Stimulated activated CD4-positive, alpha-beta T cell treated with anti-CD3 and anti-CD28 coated beads, Interleukin-2, amount 100 ng/mL, for 24 hours (primary cell): ENCODE measurements at places on chromosomes 1 and 21.

DNA sequence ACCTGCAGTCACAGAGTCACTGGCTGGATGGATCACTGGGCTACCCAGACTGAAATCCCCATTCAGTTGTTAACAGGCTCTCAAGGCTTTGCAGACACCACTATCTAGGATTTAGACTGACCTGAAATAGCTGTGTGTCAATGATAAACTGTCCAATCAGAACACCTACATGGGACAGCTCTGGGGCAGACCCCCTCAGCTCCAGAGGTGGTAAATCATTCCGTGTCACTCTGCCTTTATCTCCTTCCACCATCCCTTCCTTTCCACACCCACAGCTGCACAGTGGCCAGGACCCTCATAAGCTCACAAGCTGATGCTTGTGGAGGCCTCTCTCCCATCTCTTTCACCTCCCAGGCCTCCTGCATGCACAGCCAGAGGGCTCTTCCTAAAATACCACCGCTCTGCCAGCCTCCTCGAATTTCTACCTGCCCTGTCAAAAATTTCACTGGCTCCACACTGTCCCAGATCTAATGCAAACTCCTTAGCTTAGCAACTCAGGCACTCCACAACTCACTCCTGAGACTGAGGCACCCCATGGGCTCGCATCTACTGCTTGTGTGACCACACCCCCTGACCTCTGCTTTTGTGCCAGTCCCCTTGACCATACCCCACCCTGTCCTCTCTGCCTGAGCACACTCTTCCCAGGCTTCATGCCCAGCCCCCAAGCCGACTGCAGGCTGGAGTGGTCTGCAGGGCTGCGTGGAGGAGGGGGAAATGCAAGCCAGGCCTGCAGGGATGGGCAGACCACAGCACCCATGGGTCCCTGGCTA lies 5.8 kb downstream of the CAPZB start:
- DNase-seq = no peak

GRCh38 chr1:38727684-38728584 lies 131.6 kb downstream of the RRAGC start:
- no peak for DNase-seq

- DNase-seq = no peak
These were observed 55.4 kb downstream of the FAM78B start for GRCh38 chr1:166111430-166111829.

DNA sequence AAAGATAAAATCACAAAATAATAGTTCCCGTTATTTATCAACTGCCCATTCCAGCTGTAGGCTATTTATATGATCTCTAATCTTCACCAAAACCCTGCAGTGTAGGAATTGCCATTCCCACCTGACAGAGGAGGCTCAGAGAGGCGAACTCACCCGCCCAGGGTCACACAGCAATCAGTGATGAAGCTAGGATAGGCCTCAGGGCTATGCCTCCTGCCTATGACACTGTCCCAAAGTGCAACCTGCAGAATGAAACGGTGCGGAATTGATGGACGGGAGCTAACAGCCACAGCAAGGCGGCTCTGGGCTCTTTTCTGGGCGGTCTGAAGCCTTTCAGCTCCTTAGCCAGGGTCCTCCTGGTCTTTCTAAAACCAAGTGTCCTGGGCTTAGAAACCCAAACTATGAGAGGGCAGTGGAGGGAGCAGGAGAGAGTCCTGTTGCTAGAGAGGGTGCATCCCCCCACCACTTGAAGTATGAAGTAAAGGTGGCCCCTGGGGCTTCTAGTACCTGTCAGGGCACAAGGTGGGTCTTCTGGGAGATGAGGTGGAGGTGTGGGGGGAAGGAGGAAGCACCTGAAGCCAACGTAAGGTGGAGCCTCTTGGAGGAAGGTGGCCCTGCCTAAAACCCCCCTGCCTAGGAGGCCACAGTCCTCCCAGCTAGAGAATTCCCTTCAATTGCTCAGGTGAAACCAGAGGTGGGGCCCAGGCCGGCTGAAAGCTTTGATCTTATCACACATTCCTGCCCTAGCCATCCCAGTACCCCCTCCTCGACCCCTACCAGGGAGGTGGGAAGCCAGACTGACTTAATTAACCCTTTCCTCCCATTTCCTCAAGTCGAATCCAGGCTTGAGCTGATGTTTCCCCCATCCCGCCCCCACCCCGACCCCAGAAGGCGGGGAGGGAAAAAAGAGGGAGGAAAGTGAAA lies 14.8 kb downstream of the HSPG2 start:
- no peak for DNase-seq

DNA sequence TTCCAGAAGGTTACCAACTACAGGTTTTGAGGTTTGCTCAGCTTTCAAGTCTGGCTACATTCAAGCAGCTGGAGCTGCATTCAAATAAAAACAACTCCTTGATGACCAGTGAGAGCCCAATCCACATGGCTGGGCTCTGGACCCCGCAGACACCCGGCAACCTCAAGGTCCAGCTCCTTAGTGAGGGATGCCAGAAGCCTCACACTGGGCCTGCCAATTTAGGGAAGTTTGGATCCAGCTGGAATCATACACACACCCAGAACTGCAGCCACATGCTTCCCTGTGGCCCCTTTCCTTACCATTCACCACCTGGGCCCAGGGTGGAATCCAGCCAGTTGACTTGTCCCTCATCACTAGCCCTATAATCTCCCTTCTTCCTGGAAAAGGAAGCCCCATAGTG lies 123.7 kb downstream of the UBE2U start:
- no peak for DNase-seq

- DNase-seq = peak; percentile 88
These were observed 27.7 kb upstream of the LY9 start for GRCh38 chr1:160768295-160768657.

GRCh38 chr1:14910984-14911721 lies 242.4 kb upstream of the TMEM51 start:
- no peak for DNase-seq

DNA sequence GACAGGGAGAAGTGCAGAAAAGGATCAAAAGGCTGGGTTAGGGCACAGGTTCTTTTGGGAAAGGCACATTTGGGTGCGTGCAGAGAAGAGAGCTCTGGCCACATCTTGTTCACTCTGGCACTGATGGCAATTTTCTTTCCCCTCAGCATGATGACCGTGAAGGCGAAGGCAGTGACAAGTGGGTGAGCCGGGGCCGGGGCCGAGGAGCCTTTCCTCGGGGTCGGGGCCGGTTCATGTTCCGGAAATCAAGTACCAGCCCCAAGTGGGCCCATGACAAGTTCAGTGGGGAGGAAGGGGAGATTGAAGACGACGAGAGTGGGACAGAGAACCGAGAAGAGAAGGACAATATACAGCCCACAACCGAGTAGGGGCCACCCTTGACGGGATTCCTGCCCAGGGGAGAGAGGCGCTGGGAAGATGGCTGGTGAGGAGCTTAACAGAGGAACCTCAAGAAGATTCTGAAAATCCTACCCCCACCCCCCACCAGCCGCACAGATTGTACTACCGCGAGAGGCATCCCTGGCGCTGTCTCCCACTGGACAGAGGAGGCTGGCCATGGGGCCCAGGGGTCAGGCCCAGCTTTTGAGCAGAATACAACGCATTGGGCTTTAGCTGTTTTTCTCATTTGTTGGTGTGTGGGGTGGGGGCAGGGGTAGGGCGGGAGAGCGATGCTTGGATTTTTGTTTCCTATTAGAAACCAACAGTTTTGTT lies 2.4 kb upstream of the SH3D21 start:
- DNase-seq = no peak

- DNase-seq = no peak
These were observed 138.6 kb downstream of the LMX1A start for GRCh38 chr1:165217958-165218357.

- DNase-seq = no peak
These were observed 26.9 kb upstream of the DDR2 start for GRCh38 chr1:162605225-162605927.

GRCh38 chr1:177255411-177255810 lies 84.7 kb downstream of the BRINP2 start:
- no peak for DNase-seq

DNA sequence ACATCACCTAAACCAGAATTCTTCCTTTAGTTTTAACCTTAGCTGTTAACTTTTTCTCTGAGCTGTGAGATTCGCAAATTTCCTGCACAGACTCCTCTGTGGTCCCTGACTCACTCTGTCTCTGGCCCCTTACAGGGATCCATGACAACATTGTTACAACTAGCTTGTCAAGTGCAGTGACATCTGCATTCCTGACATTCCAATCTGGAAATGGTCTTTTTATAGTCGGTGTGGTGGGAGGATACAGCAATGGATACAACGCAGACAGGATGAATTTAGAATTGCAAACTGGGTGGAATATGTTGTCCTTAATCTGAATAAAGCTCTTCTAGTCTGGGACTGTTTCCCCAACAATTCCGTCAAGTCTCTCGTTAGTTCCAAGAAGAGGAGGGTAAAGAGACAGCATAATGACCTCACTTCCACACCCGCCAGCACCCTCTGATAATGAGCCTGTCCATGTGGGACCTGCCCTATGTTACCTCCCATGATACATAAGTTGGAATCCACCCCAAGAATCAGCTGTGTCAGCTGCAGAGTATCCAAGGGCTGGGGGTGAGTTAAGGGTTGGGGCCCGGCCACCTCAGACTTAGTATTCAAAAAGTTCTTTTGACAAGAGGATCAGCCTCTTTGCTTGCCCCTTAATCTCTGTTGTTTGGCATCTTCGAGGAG lies 49.4 kb downstream of the ILDR2 start:
- no peak for DNase-seq

DNA sequence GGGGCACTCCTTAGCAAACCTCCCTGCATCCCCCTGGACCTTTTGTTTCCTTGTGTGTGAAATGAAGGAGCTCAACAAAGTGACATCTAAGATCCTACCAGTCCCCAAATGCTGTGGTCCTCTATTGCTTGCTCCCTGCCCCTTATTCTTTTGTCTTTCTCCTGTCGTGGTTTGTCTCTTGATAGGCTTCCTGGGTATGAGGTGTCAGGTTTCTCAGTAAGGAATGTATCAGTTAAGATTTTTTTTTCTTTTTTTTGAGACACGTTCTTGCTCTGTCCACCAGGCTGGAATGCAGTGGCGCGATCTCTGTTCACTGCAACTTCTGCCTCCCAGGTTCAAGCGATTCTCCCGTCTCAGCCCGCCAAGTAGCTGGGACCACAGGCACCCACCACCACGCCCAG lies 16.8 kb downstream of the CNIH3 start:
- no peak for DNase-seq

GRCh38 chr1:6198646-6199297 lies 623 bp downstream of the RPL22 start:
- peak; percentile 46 for DNase-seq

GRCh38 chr1:67536957-67537666 lies 106.9 kb upstream of the SERBP1 start:
- DNase-seq = no peak

DNA sequence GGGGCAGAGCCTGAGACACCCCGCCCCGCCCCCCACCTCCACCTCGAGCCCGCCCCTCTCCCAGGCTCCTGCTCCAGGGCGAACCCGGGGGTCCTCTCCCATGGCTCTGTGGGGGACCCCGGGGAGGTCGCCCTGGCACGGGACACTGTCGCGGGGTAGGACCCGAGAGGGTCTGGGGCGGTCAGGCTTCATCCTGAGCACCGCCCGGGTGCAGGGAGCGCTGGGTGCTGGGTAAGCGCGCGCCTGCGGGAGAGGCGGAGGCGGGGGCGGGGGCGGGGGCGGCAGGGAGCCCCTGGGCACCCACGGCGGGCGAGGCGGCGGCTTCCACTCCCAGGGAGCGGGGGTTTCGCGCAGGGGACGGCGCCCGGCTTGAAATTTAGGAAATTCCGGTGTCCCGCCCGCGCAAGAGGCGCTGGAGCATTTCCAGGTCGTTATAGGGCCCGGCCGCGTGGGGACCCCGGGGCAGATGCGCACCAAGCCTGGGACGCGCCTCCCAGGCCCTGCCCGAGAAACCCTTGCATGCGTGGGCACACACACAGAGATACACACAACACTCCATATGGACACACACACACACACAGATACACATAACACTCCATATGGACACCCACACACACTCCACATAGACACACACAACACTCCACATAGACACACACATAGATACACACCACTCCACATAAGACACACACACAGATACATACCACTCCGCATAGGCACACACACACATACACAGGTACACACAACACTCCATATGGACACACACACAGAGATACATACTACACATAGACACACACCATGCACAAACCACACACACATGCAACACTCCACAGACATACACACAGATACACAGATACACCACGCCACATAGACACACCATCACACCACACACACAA lies 48.7 kb upstream of the SLC19A1 start:
- peak; percentile 67 for DNase-seq

GRCh38 chr1:240404286-240404685 lies 207.7 kb downstream of the GREM2 start:
- no peak for DNase-seq

DNA sequence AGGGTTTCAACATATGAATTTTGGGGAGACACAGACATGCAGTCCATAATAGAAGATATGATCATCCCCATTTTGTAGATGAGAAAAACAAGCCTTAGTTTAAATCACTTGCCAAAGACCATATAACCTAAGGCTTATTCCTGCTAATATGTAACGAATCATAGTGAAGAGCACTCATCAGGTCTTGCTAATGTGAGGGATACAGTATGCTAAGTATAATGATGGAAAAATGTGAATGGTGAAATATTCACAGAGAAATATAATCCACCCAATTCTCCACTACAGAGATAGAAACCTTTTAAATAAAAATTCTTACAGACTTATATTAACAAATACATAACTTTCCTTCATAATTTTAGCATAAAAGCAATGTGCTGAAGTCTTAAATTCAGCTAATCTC lies 18.9 kb downstream of the ERICH3 start:
- DNase-seq = no peak

DNA sequence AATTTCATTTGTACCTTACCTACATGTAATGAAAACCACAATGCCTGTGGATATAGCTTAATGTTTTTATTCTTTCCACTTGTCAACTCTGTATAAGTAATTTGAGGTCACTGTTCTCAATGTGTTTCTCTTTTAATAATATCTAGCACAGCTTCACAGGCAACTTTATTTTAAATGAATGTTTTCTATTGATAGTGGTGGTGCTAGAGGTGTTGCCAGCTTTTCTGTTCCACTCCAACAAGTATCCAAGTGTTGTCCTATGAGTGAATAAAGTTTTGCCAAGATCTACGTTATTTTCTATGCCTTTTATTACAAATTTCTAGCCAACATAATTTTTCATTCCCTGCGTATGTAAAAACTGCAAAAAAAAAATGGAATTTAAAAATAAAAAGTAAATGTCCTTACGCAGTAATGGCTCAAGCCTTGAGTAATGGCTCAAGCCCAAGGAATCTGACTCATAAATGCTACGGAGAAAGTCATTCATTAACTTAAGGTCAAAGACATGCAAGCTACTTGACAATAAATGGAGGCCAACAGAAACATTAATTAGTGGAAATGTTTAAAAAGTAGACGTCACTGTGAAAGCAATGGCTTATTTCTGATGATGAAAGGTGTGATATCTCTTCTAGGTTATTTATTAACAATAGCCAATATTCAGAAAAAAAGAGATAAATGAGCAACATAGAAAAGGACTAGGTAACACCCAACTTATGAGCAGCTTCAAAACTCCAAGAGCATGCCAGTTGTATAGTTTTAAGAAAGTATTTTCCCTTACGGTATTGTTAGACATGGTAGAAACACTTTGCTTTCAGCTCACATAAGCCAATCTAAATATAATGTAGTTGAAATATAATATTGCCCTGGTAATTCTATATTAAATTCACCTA lies 71.4 kb downstream of the SLC44A5 start:
- DNase-seq = no peak

GRCh38 chr1:64476251-64476952 lies 6.5 kb downstream of the CACHD1 start:
- DNase-seq = no peak
